Stimulated activated naive CD8-positive, alpha-beta T cell treated with anti-CD3 and anti-CD28 coated beads, Interleukin-15, Interleukin-2, amounts not matched to agents 100 U/mL and 50 U/mL, for 24 hours (primary cell): ENCODE measurements at places on chromosomes 7 and 10.

DNA sequence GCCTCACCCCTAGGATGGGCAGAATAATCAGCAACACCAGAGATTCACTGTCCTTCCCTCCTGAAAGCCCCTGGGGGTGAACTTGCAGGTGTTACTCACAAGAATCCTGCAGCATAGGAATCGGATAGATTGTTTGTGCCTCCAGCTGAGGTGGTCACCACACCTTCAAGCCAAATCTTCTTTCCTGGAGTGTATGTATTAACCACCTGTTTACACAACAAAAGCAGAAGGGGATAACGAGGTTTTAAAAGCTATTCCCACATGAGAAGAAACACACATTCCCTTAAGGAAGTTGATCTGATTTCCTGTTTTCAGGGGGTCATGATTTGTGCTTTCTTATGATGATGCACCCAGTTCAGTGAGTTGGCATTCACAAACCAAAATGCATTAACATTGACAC is 173.8 kb upstream of the HPS1 start:
- DNase-seq, result no peak

- no peak for DNase-seq
These were observed 115.8 kb downstream of the INHBA start for GRCh38 chr7:41586931-41587640.

DNA sequence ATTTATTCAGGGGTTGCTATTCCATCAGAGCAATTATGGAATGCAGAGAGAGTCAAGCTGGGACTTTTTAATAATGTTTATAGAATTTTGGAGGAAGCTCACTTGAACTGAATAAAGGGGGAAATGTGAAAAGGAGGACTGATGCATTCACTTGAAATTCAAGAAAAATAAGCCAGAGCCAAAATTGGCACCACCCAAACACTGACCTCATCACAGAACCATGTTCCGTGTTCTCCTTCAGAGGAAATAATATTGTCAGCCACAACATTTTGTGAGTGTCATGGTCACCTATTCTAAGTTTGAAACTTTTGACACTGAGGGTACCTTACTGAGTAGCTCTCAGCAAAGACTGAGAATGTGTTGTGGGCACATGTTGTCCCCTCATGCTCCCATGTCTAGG is 207.0 kb downstream of the ANK3 start:
- DNase-seq, result no peak

DNA sequence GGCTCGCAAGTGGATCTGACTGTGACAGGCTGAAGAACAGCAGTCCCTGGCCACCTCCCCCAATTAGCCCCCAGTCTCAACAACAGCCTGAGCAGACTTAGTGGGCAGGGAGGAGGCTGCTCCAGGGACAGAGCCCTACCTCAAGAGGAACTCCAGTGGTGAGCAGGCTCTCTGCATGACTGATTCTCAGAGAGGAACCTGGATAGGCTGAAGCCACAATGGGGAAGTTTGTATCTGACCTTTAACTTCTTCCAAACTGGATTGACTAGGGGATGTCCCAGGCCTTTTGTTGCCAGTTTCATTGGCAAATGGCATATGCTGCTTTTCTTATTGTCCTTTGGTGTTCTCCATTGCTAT is 93.0 kb downstream of the ARHGAP22 start:
- no peak for DNase-seq

GRCh38 chr10:60967854-60968484 is 24.0 kb upstream of the RHOBTB1 start:
- peak; percentile 27 for DNase-seq
